ENCODE measurements at places on chromosomes 1 and 21.

DNA sequence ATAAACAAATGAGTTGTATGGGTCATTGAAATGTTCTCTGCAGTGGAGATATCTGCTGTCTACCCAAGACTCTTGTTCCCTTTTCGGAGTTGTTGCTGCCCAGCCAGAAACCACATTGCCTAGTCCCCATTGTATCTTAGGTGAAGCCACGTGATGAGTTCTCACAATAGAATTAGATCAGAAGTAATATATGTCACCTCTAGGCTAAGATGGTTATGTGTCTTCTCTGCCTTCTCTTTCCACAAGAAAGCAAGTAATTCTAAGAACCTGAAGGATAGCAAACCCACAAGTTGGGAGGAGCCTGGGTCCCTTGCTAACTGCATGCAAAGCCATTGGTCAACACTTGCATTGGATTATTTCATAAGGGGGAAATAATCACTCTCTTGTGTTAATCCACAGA lies 76.6 kb downstream of the ADCY10 start:
- DNase-seq = no peak

DNA sequence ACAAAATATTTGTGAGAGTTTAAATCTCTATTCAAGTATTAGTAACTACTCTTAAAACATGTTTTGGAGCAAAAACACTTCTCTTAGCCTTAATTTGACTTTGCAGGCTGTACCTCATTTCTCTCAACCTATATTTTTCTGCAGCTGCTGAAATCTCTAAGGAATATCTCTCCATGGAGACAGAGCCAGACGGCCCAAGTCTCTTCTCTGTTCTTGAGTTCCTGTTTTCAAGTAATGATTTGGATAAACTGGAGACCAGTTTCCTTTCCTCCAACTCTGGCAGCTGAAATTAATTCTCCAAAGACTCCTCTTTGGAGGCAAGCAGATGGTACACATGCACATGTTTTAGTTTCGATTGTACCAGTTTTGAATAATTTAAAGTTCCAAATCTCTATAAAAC lies 659.7 kb upstream of the NEGR1 start:
- no peak for DNase-seq

- DNase-seq = no peak
Observed at GRCh38 chr1:209383907-209384709, 199.4 kb upstream of the CAMK1G start.

DNA sequence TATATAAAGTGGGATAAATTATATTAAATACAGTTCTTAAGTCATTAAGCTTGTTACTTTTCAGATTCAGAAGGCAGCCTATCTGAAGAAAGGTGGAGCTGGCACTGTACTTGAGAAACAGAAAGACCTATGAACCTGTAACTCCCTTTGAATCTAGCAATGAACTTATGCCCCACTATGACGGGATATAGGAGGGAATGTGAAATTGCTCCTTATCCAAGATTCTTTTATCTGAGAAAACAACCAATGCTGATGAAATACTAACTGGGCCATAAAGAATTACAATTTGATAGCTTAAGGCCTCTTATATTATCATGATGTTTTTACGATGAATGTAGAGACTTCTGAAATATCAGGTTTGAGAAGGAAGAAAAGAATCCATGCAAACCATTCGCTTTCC lies 50.1 kb downstream of the ATP1B1 start:
- DNase-seq = no peak

- no peak for DNase-seq
Observed at GRCh38 chr21:29436143-29436542, 137.4 kb downstream of the BACH1 start.

Data from ACHN (cell line).